ENCODE measurements at places on chromosomes 2 and 18.

- peak; percentile 98 for DNase-seq
Observed at GRCh38 chr18:9643549-9643948, 29.2 kb upstream of the PPP4R1 start.

DNA sequence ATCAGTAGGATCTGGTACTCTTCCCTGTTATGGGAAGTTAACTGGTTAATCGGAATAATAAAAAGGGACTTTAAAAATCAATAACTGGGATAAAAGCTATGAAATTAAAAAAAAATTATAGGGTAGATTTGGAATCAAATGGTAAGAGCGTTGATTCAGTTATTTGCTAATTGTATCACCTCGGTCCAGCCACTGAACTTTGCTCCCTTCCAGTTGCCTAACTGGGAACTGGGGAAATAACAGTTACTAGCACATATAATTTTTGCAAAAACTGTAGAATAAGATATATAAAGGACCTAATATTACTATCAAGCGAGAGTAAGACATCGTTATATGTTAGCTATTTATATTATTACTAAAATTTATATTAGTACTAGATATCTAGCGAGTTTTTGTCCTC lies 302.1 kb downstream of the LRP1B start:
- no peak for DNase-seq

DNA sequence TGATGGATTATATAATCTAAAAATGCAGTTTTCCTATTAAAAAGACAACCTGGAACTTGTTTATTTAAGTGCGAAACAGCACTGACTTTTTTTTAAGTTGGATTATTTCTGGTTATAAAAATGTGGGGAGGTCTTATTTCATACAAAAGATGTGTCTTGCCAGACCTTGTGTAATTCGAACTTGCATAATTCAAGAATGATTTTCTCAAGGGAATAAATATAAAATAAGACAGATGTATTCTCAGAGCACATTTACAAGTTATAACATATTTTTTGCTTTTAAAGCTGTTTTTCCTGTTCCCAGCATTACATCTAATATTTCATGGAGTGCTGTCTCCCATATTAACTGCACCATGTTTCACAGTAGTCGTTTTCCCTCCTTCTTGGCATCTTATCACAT lies 263.1 kb downstream of the CDH20 start:
- DNase-seq: no peak

DNA sequence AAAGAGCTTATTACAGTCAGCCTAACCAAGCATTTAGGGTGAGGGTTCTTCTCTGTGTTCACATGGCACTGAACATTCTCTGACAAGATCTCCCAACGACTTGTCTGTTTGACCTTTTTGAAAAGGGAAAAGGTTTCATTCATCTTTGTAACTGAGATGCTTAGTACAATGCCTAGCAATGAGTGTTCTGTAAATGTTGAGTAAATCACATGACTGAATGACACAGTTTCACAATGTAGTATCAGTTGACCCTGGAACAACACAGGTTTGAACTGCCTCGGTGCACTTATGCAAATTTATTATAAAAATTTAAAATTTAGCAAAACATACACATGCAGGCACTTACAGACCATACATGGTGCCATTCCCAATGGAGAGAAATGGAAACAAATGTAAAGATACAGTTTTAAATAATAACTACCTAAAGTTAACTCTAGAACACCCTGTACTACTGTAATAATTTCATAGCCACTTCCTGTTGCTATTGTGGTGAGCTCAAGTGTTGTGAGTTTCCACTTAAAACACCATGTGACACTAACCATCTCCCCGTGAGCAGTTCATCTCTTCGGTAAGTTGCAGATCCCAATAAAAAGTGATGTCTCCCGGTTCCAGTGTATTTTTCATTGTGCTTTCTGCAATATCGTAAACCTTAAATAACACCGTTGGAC lies 34.1 kb upstream of the VWC2L start:
- no peak for DNase-seq

GRCh38 chr18:11506856-11507255 lies 102.5 kb upstream of the SLC35G4 start:
- peak; percentile 57 for DNase-seq

DNA sequence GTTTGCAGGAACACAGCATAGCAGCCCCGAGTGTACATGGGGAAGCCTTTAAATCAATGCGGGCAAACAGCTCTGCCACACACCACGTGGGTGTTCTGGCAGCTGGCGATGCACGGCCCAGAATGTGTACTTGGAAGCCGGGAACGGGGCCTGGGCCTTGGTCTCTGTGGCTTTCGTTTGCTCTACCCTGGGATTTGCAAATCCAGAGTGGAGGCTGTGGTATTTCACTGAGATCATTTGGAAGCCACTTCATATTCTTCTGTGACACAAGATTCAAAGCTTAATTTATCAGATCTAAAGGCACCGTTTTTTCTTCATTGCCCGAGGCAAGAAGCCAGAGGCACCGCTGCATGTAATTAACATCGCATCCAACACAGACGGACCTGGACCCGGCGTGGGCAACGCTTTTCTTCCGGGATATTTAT lies 246.3 kb upstream of the MYT1L start:
- DNase-seq: no peak

- DNase-seq: peak; percentile 44
Observed at GRCh38 chr2:48347712-48348111, 182.2 kb upstream of the STON1 start.

DNA sequence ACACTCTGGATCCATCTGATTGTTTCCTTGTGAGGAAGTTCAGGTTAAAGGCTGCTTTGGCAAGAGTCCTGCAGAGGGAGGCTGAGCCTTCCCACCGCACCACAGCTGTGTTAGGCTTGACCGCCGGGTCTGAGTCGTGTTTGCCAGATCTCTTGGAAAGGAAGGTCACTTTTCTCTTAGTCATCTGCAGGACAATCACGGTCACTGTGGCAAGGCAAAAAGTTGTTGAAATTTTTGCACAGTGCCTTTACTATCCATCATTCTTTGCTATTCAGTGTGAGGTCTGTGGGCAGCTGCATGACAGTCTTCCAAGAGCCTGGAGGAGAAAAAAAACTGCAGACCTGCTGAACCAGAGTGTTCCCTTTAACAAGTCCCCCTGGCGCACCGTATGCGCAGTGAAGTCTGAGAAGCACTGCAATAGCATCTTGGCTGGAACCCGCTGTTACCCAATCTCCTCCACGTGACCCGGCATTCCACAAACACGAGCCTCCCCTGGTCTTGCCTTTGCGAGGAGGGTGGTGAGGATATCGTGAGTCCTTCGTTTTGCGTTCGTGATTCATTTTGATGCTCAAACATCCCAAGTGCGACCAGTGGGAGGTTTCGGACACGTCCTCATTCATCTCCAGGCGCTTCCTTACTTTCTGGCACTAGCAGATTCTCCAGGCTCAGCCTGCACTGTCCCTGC lies 23.0 kb downstream of the BIN1 start:
- peak; percentile 56 for DNase-seq

- no peak for DNase-seq
Observed at GRCh38 chr2:96341641-96342040, 6.1 kb downstream of the NCAPH start.

GRCh38 chr2:134308474-134309385 lies 54.9 kb downstream of the MGAT5 start:
- no peak for DNase-seq

- DNase-seq: peak; percentile 52
Observed at GRCh38 chr2:101349893-101350662, 37.2 kb downstream of the CREG2 start.

DNA sequence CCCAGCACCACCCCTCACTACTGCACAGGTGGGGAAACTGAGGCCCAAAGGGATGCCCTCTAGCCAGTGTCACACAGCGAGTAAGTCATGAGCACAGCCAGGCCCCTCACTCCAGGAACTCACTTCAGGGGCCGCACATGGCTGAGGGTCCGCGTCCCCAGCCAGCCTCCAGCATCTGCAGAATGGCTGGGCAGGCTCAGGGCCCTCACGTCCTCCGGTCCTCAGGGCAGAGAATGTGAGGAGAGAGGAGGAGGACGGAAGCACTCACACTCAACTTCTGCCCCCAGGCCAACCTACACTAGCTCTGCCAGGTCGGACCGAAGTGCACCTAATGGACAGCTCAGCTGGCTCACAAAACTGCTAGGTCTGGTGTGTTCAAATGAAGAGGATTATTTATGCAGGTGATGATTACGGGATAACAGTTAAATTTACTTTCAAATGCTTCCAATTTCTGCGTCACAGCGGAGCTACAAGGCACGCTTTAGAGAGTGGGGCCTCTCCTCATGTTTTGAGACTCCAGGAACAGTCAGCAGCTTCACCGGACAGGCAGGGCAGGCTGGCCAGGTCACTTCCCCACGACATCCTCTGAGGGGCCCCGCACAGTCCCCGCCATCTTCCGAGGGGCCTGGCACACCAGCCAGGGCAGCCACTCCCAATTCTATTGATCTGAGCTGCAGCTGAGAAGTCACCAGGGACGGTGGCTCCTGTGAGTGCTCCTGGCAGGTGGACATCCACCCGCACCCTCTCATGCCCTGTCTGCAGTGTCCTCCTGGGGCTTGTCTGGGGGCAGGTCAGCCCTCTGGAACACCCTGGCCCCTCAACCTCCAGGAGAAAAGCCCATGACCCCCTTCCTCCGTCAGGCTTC lies 26.5 kb downstream of the KIF1A start:
- DNase-seq: no peak

DNA sequence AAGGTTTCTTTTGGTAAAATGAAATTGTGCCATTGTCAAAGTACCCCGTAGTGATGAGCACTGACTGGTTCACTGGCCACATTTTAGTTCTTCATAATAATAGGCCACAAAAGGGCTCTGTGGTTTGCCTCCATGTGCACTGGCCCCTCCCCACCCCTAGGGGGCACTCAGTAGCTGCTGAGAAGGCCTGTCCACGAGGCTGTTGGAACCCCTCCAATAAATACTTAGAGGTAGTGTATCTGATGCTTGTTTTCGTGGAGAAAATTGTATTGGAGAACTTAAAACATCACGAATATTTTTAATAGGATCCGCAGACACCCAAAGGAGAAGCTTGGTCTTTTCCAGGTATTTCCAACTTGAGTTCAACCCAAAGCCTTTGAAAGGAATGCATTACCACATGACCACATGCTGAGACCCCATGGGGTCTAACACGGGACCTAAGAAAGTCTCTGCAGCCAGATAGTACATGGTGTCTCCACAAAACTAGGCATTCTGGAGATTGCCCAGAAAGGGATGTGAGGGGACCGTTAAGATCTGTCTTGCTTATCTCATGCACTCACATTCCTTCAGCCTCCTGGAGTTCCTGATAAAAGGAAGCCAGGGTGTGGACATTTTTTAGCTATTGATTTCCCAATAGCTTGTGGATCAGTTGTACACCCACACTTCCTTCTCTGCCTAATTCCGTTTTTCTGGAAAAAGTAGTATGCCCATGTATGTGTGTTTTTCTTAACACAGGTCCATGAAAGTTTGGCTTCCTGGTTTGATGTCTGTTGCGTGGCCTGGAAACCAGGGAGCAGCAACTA lies 28.5 kb upstream of the NOSTRIN start:
- DNase-seq: peak; percentile 41

DNA sequence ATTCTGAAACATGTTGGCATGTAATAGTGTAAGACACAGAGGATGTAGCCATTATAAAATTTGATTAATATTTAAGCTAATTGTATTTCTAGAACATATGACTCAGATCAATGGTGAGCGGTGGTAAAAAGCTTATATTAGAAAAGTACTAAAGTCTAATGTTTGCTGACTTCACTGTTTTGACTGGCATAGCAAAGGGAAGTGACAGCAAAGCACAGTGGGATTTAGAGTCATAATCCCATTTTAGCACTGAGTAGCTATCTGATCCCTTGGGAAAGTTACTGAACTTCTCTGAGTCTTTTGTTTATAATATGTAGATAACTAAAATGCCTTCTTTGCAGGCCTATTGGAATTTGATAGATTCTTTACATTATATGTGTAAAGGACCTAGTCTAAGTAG lies 60.4 kb downstream of the KIAA1328 start:
- DNase-seq: peak; percentile 81

DNA sequence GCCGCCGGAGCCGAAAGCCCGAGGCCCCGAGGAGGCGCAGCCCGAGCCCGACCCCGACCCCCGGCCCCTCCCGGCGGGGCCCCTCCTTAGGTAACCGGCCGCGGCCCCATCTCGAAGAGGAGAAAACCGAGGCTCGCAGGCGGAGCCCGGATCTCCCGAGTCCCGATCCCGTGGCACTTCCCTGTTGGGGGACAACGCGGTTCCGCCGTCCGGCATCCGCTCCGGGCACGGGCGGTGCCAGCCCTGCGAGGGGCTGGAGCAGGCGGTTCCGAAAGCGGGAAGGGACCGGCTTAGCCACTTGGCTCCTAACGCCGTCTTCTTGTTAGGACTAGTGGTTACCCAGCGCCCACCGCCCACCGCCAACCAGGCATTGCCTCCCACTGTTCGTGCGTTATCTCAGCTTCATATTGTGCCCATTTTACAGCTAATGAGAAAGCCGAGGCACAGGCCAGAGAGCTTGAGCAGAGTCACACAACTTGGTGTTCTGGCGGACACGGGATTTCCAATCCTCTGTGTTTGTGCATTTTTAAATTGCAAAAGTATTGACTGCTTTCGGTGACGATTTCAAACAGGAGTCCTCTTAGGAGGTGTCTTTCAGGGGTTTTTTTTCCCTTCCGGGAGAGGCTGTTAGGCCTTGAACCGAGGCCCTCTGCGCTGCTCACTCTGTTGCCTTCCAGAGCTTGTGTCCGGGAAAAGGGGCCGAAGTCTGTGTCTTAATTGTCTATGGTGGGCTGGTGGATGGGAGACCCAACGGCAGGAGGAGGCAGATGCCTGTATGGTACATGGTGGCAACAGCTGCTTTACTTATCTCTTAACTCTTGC lies 562 bp downstream of the CENPA start:
- DNase-seq: peak; percentile 19

DNA sequence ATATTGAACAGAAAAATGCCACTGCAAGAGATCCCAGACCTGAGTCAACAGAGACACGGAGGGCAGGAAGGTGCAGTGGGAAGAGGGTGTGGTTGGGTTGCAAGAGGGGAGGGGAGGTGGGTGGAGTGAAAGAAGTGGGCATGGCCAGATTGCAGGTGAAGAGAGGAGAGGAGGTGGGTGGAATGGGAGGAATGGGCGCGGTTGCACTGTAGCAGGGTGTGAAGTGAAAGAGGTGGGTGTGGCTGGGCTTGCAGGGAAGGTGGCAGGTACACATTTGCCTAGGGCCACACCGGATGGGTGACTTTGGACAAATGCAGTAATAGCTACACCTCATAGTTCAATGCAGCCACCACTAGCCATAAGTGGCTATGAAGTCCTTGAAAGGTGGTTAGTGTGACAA lies 71.1 kb downstream of the DOCK10 start:
- DNase-seq: no peak

DNA sequence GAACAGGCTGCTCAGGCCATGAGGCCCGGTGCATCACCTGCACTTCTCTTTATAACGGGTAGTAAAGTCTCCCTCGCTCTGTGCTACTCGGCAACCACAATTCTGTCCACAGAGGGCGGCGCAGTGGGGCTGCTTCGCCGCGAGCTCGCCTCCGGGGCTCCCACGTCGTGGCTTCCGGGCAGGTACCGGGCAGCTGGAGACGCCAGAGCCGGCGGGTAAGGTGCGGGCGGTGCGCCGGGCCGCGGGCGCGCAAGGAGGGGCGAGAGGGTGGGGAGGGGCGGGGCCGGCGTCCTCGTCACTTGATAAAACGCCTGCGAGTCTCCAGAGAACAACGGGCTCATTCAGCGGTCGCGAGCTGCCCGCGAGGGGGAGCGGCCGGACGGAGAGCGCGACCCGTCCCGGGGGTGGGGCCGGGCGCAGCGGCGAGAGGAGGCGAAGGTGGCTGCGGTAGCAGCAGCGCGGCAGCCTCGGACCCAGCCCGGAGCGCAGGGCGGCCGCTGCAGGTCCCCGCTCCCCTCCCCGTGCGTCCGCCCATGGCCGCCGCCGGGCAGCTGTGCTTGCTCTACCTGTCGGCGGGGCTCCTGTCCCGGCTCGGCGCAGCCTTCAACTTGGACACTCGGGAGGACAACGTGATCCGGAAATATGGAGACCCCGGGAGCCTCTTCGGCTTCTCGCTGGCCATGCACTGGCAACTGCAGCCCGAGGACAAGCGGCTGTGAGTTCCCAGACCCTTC lies at the start of gene ITGA6:
ITGA6 (plus strand) TSS at position 331 of the 734 bp plus-strand sequence.
- peak; percentile 56 for DNase-seq

Measured in fibroblast of skin of back (primary cell).